ENCODE measurements at places on chromosomes 3 and 15. TPM values are rescaled to one million over a fixed set of nuclear protein-coding genes. Genes with fewer than 3 reads are reported as not detected.

ZNF80 gene
- not detected for total RNA-seq

IQCF5 gene
- not detected for total RNA-seq

MOBP gene
- 376 TPM for total RNA-seq

SH2D7 gene
- not detected for total RNA-seq

NMNAT3 gene
- 18.4 TPM for total RNA-seq

TRIM42 gene
- total RNA-seq = not detected

DNA sequence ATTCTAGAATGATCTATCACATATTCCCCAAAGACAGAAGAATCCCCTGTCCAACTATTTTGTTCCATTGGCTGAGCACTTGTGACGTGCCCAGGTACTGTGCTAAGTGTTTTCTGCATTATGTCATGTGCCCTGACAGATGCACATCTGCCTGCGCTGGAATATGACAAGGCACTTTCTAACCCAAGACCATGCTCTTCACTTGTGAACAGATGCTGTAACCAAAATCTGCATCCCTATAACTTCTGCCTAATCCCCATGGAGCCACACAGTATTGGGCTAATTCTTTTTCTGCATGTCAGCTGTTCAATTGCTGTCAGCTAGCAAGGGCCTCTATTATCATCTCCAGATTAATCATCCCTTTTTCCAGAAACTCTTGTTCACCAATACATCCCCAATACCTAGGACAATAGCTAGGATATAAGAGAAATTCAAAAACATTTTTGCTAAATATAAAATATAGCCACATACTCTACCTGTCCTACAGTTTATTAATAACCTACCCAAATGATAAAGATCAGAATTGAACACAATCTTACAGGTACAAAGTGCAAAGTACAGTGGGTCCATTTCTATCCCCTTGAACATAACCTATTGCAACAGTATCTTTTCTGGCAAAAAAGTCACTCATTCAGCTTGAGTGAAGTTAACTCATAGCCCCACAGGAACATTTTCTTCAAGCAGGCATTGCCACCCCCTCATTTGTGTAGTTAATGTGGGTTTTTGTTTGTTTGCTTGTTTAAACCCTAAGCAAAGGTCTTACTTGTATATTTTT lies 109.4 kb upstream of the LRRN1 start:
- DNase-seq = no peak

DNA sequence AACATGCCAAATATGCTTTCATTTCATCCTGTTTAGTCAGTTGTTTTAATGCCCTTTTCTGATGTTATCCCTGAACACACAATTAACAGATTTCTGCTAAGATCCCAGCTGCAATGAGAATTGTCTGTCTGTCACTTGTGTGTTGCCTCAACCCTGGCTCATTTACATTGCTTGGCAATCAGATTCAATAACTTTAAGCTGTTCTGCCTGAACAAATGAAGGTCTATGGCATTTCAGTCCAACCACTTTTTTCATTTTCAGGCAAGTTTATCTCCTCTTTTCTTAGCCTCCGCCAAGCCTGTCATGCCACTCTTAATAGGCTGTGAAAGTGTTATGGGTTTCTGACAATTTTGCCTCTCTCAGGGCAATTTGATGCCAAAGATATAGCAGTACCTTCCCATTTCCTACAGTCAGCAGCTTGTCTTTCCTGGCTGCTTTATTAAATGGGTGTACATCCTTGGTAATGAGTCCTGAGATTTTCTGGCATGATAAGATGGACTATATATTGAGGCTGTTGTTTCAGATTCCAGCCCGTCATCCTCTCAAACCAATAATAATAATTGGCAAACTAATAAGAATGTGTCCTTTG lies 68.7 kb upstream of the ADAMTS9 start:
- no peak for DNase-seq

- no peak for DNase-seq
Observed at GRCh38 chr3:110650741-110651140, 420.9 kb upstream of the NECTIN3 start.

- no peak for DNase-seq
Observed at GRCh38 chr15:34155859-34156258, 54.0 kb downstream of the PGBD4 start.

DNA sequence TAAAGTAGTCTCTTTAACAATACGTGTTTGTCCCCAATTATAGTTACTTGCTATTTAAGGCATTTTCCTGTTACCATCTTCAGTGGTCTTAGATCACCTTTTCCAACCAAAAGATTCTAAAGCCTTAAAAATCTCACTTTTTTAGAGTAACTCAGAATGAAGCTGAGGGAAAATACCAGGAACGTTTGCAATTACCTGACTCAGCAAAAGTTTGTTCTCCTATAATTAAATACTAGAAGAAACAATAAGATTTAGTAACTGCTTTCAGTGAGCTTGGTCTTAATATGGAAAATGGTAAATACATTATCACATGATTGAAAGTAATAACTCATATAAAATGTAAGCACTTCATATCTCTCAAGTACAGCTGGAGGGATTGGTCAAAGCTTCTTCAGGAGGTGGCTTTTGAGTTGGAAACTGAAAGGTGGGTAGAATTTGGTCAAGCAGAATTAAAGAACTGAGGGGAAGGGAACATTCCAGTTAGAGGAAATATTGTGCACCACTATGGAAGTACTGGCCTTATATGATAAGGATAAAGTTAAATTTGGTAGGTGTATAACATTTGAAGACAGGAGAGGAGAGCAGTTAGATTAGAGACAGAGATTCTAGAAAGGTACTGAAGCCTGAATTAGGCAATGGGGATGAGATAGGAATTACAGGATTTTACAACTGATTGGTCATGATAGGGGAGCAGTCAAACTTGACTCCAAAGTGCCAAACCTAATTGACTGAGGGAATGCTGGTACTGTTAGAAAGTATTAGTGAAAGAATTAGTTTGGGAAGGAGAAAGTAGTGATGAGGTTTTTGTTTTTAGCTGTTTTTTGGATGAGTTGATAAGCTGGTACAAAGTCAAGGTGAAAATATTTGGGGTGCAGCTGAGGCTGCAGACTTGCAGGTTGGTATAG lies 21.9 kb downstream of the TSC22D2 start:
- no peak for DNase-seq

DNA sequence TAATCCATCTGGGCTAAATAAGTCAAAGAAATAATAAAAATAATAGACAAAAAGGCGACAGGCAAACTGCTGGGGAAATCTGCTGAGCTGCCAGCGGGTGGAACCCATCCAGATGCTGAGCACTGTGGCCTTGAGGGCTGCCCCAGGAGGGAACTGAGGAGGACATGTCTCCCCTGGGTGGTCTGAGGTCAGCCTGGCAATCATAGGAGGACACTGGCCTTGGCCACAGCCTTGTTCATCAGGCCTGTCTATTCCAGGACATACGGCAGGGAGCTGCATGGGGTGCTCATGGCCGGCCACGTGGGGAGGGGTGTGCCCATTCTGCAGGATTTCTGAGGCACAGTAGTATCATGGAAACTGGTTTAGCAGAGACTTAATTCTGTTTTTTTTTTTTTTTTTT lies 21.5 kb upstream of the SNRPA1 start:
- no peak for DNase-seq

DNA sequence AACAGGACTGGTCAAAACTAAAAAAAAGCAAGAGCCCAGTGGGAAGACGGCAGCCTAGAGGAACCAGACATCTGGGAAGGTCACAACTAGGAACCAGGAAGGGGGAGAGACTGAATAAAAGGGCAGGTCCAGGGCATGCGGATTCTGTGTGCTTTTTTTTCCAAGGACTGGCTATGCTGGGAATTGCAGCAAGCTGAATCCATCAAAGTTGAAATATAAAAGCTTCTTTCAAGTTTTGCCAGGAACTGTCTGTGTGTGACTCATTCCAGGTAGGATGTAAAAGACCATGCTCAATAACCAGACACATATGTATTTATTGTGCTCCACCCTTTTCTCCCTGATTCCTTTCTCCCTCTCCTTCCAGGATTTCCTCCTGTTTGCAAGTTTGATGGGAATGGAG lies 47.9 kb upstream of the CCDC80 start:
- DNase-seq = no peak

DNA sequence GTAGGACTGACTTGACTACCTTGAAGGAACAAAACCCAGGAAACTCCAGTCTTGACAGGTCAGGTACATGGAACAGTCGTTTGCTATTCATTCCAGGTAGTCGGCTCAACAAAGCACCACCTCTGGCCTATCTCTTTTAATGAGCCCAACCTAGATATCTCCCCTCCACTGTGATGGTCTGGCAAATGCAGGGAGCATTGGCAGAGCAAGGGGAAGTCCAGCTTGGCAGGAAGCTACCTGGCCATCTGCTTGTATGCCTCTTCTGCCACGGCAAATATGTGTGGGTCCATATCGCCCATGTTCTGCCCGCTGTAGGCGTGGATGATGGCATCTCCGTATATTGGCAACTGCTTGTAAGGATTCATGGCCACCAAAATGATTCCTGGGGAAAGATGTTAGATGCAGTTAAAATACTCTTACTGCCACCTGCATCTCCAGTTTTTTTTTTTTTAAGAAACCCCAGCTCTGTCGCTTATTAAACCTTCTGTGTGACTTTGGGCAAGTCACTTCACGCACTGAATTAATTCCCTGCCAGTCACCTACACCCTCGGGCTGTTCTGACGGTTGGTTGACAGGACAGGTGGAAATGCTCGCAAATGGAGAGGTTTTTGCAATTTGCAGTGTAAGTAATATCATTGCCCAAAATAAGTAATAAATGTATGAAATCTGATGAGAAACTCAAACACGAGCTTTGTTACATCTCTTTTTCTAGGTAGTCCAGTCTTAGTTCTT lies 16.8 kb downstream of the MYO5C start:
- no peak for DNase-seq

DNA sequence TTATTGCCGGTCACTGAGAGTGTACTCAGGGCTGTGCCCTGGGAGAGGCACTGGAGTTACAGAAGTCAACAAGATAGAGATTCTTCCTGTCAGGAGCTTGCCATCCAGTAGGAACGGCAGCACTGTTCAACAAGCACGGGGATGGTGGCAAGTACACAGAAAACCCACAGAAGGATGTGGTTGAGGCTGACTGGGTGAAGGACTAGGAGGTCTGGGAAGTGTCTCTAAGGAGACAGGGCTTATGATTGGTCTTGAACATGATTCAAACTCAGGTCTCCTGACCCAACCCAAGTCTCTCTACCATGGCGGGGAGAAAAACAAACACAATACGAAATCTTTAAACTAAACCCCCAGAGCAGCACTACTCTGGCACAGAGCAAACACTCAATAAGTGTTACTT lies 37.6 kb downstream of the ERICH6 start:
- DNase-seq = no peak

DNA sequence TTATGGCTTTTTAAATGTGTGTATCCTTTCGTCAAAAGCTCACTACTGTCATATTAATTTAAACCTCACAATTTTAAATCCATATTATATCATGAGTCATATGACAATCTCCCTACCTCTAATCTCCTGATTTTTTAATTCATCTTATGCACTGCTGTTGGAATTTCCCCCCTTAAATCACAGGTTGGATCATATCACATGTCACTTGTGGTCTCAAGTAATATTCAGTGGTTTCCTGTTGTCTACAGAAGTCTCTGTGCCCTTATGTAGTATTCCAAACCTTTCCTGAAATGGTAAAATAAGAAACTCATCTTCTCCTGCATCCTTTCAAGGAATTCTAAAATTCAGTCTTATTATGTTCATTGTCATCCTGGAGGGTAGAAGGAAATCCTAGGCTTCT lies 116.0 kb upstream of the CBLB start:
- no peak for DNase-seq

GRCh38 chr3:134374791-134375581 lies 739 bp upstream of the AMOTL2 start:
- no peak for DNase-seq

DNA sequence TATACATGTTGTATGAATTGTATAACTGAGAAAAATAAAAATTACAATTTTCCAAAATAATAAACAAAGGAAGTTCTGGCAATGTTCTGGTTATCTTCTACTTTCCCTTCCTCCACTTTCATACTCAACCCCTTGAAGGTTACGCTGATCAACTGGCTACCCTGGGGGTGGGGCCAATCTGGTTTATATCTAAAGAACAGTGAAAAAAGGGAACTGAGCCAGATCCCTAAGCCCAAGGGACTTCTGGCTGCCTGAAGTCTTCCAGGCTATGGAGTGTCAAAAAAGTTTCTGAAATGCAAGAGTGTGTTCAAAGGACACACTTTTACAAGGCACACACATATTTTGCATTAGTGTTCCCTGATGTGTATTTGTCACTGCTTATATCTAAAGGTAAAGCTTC lies 591.9 kb downstream of the ROBO1 start:
- DNase-seq = no peak

GRCh38 chr3:194279701-194280360 lies 71.3 kb downstream of the CPN2 start:
- DNase-seq = no peak

DNA sequence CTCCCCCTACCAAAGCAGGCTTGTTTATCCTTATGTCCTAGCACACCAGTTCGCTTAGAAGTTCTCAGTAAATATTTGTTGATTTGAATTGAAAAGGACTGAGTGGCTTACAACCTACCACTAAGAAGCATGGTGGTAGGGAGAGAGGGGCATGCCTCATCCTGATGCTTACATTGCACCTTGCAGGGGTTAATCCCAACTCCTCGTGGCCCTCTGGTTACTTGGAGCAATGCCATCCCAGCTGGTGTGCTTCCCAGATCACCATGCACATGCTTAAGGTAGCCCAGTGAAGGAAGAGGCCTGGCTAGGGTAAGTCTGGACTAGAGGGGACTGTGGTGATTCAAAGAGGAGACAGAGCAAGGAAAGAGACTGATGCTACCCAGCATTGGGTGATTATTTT lies 253.3 kb downstream of the CLSTN2 start:
- no peak for DNase-seq

DNA sequence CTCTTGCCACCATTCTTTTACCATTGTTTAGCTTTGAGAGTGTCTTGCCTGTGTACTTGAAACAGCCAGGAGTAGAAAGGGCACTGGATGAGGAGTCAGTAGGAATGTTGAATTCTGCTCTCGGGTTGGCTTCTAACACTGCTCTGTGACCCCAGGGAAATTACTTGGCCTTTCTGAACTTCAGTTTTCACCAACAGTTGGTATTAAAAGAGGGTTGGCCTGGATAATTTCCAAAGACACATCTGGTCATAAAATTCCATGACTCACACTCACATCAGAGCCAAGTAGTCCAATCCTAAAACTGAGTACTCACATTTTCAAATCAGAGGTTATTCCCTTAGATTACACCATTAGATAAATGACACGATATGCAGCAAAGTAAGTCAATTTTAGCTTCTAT lies 141.6 kb downstream of the ECT2 start:
- no peak for DNase-seq

DNA sequence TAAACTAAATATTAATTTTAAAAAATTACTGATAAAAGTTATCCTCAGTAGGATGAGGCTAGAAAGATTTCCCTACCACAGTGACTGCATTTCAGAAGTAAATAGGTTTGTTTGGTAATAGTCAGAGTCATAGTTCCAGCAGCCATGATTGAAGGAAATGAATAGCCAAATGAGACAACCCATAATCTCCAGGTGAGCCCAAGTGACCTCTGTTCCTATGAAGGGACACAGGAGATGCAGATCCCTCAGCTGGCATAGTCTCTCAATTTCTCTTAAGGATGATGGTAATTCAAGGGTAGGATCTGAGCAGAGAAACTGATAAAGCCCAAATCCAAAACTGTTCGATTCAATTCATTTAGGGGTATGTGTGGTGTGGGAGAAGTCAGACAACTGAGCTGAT lies 461.8 kb downstream of the RAP2B start:
- no peak for DNase-seq

Measured in dorsolateral prefrontal cortex (tissue), 122 donors.